ENCODE measurements at places on chromosomes 2 and 18.

DNA sequence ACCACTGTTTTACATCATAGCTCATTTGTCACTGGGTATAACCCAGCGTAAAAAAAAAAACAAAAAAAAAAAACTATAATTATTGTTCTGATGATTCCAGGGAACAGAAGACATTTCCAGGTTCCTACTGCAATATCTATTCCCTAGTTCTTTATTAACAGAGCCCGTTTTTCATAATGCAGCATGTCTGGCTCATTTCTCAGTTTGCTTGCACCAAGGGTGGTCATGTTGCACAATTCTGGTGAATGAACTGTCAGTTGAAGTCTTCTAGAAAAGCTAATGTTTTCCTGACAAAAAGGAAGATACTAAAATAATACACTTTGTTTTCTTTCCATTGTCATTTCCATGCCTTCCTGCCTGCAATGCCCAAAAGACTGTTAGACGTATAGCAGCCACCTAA, 180.1 kb downstream of the RDH14 start:
- peak; percentile 16 for DNase-seq

- peak; percentile 91 for DNase-seq
These were observed 188.6 kb upstream of the SH3BP4 start for GRCh38 chr2:234763002-234763873.

DNA sequence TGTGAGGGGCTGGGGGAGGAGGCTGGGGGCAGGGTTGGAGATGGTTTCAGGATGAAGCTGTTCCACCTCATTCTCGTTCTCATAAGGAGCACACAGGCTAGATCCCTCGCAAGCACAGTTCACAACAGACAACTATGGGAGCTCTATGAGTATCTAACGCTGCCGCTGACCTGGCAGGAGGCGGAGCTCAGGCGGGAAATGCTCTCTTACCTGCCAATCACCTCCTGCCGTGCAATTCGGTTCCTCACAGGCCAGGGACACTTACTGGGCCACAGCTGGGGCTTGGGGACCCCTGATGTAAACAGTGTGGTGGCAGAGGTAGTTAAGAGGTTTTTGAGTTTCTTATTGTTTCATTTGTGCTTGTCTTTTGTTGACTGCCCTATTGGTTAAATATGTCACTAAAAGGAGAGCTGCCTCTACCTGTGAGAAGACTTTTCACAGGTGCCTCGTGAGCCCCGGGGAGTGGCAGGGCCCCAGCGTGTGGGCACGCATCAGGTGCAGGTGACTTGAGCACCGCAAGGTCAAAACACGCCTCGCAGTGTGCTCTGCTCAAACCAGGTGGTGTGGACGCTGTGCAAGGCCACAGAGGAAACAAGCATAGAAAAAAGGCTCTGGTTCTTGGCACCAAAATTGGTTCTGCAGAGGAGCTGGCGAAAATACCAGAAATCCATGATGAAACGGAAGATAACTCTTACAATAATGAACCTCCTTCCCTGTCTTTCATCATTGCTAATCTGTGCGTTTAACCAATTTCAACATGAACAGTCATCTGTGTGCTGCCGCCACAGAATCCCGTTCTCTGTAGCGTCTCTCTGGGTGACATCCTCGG, 10.2 kb downstream of the MLPH start:
- no peak for DNase-seq

GRCh38 chr2:242017086-242017485, 147.6 kb downstream of the RTP5 start:
- no peak for DNase-seq

DNA sequence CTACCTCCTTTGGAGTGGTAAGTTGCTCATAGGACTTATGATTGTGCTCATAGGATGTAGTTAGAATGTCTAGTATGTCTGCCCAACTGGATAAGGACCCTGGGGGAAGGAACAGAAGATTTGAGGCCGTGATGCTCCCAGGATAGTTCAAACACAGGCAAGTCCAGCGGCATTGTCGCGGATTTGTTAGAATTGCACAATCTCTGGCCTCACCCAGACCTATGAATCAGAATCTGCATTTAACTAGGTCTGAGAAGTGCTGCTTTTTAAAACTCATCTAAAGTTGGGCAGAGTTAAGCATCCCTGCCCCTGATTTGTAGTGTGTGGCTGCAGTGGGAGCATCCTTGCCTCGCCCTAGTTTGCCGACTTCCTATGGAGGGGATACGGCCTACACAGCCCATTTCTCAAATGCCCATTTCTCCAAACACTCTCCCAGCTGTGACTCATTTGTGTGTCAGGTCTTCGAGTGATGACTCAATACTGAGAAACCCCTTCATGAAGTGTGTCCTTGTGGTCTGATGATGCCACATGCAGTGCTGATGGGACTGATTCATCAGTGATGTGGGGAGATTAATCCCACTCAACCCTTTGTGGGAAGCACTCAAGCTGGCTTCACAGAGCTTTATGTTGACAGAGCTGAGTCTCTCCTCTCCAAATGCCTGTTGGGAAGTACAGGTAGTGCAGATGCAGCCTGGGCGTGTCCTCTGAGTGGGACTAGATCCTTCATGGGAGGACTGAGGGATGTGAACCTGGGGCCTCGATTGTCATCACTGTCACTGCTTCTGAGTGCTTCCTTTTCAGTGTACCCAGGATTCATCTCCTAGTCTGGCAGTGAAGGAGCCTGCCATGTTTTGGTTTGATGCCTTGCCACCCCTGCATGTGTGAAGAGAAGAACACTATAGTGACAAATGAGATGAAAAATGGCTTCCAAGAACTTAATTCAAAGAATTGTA, 18.7 kb downstream of the SMIM21 start:
- DNase-seq: peak; percentile 89

GRCh38 chr2:60881047-60881932, at the start of gene REL:
TSS of gene REL (plus strand) at chr2:60881574. CDS start at chr2:60881841, 267 bp downstream.
- peak; percentile 92 for DNase-seq

DNA sequence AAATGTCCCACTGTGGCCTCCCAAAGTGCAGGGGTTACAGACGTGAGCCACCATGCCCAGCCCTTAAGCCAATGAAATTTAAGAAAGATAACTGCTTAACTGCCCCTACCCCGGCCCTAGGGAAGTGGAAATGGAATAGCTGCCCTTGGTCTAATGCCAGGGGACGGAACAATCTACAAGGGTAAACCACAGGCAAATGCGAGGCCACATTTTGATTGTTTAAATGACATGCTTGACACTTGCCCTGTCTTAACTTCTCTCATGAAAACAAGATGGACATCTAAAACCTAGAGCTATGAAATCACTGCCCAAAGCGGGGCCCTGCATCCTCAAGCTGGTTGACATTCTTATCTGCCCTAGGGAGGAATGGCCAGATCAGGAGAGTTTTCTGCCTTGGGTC, 5.5 kb upstream of the ITSN2 start:
- no peak for DNase-seq

DNA sequence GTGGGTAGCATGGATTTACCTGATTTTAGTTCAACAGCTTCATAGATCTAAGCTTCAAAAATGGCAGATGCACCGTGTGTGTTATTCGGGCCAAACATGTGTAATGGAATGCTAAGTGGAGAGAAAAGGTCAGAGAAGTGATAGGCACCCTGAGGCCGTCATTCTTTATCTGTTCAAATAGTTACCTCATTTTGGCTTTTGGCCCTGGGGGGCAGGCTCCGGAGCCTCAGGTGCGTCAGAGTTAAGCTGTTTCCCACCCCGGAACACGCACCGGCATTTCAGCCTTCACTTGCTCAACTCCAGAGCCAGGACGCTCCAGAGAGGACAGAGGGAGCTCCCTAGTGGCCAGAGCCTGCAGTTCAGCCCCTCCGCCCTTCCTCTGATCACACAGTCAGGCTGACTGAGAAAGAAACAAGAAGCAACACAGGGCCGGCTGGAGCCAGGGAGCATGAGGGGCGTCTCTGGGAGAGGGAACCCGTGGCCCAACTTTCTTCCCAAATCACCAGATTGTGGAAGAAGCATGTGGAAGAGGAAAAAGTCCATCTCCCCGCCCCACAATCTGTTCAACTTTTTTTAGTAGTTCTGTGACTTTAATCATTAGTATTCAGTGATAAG, 135.2 kb upstream of the EPC2 start:
- DNase-seq: peak; percentile 79

DNA sequence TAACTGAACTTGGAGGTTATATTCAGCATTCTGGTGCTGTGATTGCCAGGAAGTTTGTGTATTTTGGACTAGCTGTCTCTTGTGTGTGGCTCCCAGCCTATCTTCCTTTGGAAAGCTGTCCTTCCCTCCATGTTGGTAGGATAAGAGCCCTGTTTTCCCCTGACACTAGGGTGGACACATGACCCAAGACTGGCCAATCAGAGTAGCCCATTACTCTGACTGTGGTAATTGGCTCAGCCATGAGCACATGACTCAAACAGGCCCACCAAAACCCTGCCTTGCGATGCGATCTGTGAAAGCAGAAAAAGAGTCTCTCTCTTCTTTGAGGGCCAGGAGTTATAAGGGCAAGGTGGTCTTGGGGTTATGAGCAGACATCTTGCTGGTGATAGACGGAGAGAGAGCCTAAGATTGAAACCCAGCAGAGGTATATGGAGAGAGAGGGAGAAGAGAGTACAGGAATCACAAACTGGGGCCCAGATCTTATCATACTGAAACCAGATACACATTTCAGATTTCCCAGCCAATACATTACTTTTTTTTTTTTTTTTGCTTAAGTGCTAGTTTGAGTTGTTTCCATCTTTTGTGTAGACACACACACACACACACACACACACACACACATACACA, 45.3 kb upstream of the SERPINE2 start:
- no peak for DNase-seq

- DNase-seq: peak; percentile 67
These were observed 49.2 kb downstream of the PIKFYVE start for GRCh38 chr2:208315081-208315788.

- no peak for DNase-seq
These were observed 111.7 kb downstream of the ANKRD44 start for GRCh38 chr2:197198890-197199289.

DNA sequence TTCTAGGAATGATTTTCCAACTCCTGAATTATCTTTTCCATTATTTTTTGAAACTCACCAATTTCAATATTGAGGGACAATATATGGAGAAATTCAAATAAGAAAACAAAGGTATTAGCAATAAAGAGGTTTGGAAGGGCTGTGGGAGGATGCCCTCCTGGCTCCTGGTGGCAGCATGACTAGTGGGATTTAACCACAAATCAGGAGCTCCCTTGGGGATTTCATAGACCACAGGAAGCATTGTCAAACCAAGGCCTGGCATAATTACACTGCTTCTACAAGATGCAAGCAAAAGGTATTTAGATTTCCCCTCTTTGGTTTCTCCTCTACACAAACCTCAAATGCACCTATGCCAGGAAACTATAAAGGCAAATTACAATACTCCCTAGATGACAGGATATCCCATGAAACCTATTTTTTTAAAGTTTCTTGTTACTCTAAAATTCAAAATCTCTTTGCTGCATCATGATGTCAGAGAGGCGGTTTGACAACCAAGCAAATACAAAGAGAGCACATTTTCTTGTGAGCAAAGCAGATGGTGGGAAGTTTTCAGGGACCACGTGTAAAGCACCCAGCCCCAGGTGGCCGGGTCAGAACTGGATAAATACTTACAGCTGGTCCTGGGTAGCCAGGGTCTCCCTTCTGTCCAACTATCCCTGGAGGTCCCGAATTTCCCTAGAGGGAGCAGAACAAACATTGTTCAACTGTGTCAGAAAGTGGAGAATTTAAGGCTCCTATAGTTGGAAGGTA, 67.9 kb downstream of the COL6A3 start:
- DNase-seq: no peak

DNA sequence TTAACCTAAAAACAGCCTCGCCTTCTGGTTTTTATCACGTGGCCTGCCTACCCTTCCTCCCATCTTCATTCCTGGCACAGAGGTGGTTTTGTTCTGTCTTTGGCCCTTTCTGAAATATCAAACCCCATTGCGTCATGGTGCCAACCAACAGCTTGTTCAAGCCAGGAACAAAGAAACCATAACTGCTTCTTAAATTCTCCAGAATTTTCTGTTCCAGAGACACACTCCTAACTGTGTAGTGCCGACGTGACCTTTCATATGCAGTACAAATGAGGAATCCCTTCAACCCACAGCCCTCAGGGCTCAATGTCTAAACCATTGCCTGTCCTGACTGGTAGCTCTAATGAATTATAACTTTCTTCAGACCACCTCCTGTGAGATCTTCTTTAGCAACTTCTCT, 82.2 kb upstream of the TNP1 start:
- no peak for DNase-seq

DNA sequence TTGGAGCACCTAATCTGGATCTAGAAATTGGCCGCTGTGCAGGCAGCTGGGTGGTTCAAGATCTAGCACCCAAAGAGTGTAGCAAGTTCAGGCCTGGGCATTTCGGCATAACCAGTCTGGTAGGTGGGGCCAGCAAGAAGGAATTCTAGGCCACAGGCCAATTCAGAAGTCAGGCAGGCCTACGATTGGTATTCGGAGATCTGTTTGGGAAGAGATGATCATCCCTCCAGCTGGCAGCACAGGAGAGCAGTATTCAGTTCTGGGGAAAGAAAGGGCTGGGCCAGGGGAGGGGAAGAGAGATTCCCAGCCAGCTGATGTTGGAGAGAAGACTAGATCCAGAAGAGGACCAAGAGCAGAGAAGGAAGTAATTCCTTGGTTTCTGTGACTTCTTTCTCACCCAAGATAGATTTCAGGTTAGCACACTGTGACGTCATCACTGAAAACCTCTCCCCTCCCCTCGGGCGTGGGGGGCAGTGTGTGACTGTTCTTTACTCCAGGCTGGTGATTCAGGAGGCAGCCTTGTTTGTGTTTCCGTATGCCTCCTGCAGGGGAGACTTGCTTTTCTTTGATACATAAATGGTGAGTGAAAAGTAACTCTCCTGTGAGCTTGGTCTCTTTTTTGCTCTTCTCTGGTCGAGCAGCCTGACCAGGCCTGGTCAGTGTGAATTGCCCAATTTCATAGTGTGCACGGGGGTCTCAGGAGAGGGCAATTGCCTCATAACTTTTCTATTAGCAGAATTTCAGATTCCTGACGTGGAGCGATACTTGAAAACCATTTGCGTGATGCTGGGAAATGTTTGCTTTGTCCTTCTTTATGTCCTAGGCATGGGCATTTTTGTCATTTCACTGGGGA, 61.1 kb downstream of the MEIS1 start:
- peak; percentile 85 for DNase-seq

DNA sequence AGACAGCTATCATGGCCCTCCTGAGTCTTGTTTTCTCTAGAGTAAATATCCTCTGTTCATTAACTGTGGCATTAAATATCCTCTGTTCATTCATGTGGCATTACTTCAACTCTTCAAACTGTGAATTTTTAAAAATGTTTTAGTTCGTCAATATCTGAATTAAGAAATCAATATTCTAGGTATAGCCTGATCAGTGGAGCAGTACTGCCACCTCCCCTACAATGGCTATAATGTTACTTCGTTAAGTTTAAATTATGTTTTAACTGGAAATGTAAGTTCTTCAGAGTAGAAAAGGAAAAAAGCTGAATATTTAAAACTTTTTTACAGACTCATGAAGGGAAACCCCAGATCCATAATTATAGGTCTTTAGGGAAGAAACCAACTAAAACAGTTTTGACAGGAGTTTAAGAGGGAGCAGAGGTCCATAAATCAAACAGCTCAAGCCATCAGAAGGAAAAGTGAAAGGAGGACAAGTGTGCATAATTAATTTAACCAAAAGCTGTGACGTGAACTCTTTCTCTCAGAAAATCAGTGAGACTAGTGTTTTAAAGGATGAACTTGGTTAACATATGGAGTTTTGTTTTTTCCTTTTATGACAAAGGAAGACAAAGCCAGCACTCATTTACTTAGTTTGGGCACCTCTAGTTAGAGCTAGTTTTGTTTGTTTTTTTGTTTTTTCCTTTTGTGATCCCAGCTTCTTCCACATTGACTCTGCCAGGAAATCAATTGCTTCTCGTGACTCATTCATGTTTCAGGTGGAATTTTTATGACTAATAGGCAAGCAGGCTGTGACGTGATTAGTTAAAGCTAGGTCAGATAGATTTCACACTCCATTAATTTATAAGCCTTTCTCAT, 44.9 kb downstream of the RBBP8 start:
- DNase-seq: peak; percentile 85

- no peak for DNase-seq
These were observed 356.2 kb downstream of the CBLN2 start for GRCh38 chr18:72187956-72188355.
